ENCODE measurements at places on chromosomes 5 and 9. TPM values are rescaled to one million over a fixed set of nuclear protein-coding genes. Genes with fewer than 3 reads are reported as not detected.

Gene PDCD1LG2
- total RNA-seq: 10.9 TPM

Gene LIX1
- total RNA-seq: not detected

Gene BARHL1
- not detected for total RNA-seq

Gene PCDHGA2
- total RNA-seq: 3.9 TPM

Gene GABRP
- total RNA-seq: not detected

Data from fibroblast of the aortic adventitia (primary cell).